ENCODE measurements at places on chromosomes 6 and 20. TPM values are rescaled to one million over a fixed set of nuclear protein-coding genes. Genes with fewer than 3 reads are reported as not detected.

DNA sequence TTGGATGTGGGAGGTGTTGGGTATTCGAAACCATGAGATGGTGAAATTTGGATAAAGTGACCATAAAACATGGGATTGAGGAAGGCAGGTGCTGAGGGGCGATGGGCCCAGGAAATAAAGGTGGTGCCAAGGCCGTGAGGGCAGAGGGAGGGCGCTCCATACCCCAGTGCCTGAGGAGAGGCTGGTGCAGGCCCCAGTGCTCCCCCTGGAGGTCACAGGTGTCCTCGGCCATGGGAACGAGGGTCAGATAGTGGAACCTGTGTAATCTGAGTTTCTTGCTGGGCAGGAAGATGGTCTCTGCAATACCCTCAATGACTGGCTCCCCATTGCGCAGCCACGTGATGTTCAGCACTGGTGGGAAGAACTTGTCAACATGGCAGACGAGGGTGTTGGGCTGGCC is 16.2 kb downstream of the HLA-DPB1 start:
- no peak for DNase-seq

The OXT gene
- polyA plus RNA-seq: 0.68 TPM

DNA sequence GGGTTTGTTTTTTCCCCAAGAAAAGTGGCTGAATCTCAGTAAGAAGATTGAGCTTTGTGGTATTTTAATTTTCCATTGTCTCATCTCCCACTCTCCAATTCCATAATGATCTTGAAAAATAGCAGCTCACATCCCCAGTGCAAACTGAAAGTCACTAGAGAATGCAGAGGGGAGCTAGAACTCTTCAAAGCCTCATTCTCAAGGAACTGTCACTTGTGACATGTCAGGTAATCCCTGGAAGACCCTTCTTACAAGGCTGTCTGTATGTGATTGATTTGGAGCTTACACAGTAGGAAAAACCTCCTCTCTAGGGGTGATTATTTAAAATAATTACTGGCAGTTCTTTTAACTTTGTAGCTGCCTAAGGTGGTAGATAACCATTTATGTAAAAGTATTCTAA is 420.4 kb downstream of the CDH26 start:
- no peak for DNase-seq

DNA sequence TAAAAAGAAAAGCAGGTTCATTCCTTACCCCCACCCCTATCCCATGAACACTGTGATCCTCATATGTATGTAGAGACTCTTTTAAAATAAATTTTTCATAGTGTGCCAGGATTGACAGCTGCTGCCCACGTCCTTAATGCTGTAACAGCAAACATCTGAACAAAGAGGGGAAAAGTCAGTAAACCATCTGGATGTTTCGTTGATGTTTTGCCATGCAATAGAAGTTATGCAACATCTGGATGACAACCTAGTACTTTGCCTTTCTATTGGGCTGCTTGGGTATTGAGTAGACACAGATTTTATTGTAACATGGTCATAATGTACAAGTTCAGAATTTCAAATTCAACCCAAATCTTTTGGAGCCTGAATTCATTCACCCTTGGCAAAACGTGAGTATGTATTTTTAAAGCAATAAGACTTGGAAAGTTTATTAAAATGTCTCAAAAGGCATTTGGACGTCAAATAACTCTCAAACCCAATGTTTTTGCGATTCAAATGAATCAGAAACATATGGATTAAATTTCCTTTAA is 500.3 kb downstream of the DHX35 start:
- no peak for DNase-seq

DNA sequence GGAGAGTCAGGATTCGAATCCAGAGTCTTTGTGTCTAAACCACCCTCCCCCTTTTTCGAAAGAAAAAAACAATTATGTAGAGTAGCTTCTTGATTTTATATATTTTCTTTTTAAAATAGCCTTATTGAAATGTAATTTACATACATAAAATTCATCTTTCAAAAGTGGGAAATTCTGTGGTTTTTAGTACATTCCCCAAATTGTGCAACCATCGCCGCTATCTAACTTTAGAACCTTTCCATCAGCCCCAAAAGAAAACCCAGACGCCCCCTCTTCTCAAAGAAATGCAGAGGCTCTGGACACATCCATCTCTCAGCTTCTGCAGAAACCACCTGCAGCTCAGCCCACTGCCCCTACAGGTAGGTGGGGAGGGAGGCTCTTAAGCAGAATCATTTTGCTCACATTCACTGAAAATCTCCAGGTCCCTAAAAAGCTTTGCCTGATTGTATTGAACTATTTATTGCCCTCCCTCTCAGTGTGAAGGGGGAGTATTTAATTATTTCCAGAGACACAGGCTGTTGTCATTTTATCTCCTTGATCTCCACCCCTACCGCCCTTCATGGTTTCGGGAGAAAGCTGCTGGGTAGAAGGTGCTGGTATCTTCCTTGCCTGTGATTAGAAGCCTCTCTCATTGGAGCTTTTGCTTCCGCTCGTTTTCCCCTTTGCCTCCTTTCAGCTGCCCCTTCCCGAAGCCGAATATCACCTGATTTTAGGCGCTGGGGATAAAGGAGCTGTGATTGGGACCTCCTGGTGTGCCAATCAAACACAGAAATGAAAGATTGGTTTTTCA is 68.7 kb upstream of the KCNG1 start:
- DNase-seq: no peak

The TTBK1 gene
- polyA plus RNA-seq: 0.30 TPM

GRCh38 chr6:122075084-122075838 is 324.2 kb upstream of the HSF2 start:
- DNase-seq: no peak

DNA sequence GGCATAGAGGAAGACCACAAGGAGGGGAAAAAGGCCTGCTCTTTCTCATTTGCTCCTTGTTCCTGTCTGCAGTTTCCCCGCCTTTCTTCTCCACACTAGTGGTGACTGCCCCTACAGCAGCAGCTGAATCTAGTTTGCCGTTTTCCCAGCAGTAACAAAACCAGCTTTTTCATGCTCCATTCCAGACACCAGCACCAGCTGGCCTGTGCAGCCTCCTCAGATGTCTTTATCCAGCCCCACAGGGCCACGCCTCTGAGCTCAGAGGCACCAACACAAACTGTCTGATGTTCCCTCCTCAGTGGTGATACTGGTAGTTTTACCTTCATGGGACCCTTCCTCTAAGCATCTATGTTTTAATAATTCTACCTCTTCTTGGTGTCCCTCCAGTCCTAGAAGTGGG is 70.4 kb upstream of the SLC24A3 start:
- DNase-seq: no peak

DNA sequence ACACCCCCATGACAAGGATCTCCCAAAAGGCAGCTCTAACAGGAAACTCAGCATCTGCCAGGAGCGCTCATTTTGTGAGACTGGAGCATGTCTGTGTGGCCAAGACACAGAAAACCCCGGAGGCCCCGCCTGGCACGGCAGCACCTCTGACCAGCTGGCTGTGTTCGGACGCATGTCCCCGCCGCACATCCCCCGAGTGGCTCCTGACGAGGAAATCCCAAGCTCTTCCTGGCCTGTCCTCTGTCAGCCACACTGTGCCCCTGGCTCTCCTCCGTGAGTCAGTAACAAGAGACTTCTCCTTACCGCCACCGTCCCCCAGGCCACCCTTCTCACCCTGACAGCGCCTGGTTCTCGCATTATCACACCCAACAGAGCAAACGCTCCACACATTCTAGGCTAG is 14.4 kb downstream of the SLC2A4RG start:
- no peak for DNase-seq

The OVOL2 gene
- 1.7 TPM for polyA plus RNA-seq

DNA sequence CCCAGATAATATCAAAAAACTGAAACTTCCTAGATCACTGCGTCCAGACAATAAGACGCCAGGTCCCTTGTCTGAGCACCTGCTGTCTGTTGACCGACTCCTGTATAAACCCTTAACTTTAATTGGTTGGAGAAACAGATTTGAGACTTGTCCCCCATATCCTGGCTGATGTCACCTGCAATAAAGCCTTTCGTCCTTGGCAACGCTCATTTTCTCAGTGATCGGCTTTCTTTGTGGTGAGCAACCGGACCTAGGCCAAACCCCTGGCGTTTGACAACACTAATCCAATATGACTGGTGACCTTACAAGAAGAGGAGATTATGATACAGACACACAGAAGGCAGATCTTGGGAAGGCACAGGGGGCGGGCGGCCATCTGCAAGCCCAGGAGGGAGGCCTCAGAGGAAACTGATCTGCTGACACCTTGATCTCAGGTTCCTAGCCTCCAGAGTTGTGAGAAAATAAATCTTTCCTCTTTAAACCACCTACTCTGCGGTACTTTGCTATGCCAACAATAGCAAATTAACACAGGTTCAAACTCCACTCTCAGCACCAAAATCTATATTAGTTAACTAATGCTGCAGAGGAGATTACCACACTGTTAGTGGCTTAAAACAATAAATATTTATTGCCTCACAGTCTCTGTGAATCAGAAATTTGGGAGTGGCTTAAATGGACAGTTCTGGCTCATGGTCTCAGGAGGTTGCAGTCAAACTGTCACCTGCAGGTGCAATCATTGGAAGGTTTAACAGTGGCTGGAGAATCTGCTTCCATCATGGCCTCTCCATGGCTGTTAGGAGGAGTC is 178.7 kb downstream of the OTOR start:
- DNase-seq: no peak

GRCh38 chr6:109966299-109966698 is 11.8 kb upstream of the GPR6 start:
- DNase-seq: no peak

DNA sequence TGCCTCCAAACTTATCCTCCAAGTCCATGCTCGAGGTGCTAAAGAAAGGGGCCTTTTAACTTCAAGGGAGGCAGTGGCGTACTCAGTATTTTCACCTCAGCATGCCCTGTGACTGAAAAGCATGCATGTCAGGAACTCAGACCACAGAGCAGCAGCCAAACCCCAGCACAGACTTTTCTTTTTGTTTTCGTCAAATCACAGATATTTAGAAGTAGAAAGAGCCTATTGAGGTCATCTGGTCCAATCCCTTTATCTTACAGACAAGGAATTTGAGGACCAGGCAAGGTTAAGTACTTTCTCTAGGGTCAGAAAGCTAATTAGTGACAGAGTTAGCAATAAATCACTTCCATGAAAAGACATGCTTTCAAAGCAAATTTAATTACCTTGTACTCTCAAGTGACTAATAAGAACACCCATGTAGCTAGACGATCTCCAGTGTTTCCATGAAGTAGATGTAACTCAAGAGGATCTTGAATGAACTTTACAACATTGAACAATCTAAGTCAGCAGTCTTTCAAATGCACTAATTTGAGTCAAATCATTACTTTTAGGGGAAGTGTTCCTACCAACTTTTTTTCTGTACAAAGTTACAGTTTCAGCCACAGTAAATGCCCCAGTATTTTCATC is 35.9 kb downstream of the MOXD1 start:
- no peak for DNase-seq

DNA sequence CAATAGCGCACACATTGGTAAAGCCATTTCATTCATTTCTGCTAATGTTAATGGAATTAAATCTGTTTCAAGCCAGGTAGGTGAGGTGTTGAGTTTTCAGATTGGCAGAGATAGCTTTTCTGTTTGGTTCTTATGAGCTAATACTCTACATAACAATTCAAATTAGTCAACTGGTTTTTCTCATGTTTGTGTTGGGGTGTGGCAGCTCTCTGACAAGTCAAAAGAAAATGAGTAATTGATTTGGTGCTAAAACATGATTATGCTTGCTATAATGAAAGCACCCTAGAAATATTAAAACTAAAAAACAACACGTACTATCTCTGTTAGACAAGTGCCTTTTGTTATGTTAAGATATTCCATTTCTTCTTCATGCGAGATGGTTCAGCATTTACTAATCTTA is 13.6 kb downstream of the PPP1R14C start:
- no peak for DNase-seq

DNA sequence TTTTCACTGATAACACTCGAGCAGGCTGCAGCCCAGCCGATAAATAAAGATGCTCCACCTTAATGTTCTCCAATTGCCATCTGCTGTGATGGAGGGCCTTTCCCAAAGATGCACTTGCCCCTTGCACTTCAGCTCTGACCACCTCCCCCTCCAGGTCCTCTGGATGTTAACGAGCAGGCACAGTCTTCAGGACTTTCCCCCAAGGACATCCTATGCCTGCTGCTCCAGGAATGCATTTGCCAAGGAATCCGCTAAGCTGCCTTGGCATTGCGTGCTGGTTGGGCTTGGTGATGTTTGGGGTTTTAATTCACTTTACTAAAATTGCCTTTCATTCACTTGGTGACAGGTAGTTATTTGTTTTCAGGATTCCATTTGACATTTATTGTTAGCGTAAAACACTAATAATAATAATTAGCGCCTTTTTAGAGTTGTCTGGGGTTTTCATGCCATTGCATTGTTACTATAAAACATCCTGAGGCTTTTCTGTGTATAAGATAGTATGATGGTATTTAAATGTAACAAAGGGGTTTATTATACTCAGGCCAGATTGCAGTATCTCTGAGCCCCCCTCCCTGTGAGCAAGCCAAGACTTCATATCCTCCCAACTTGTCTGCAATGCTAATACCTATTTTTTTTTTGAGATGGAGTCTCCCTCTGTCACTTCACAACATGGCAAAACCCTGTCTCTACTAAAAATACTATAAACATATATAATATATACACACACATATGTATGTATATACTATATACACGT is 66.7 kb upstream of the TSHZ2 start:
- DNase-seq: no peak

The TMC2 gene
- polyA plus RNA-seq: 0.09 TPM

The PTPRT gene
- polyA plus RNA-seq: 0.43 TPM

The GSTA3 gene
- polyA plus RNA-seq: 0.52 TPM

DNA sequence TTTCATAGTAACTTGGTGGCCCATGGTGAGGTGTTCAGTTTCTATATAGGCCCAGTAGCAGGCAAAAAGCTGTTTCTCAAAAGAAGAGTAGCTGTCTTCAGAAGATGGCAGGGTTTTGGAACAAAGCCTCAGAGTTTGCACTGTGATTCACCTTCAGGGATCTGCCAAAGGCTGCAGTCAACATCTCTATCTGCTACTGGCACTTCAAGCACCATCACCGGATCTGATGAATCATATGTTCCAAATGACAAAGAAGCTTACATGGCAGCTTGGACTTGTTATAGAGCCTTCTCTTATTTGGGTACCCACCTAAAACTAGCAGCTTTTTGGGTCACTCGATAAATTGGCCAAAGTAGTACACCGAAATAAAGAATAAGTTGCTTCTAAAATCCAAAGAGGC is 39.5 kb downstream of the PKIB start:
- DNase-seq: no peak

DNA sequence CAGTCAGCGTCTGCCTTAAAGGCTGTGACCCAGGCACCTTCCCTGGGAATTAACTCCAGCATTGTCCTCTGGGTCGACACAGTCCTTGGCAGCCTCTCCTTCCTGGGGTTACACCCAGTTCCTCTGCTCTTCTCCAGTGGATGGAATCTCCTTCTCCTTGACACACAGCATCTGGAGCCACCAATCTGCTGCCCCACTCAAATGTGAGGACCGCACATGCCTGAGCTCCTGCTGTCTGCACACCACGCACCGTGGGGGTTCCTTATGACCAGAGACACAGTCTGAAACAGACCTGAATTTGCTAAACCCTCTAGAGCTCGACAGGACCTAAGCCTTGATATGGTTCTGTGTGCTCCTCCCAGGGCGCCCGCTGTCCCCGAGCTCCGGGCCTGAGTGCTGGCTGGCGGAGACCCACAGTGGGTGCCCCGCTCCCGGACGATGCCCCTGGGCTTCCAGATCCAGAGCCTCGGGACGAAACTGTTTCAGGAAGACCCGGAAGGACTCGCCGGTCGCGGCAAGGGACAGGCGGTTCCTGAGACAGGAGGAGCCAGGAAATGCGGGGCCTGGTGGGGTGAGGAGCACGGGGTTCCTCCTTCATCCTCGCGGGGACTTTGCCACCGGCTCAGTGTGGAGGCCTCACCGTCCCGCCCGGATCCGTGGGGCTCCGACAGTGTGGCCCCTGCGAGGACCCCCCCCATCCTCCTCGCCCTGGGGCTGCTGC is 2.5 kb upstream of the RAET1G start:
- no peak for DNase-seq

The ETV7 gene
- polyA plus RNA-seq: not detected

The AGER gene
- polyA plus RNA-seq: 30.0 TPM

The IL20RA gene
- 1.6 TPM for polyA plus RNA-seq
